Calu3 (cell line): ENCODE measurements at places on chromosomes 7 and 10. TPM values are rescaled to one million over a fixed set of nuclear protein-coding genes. Genes with fewer than 3 reads are reported as not detected.

- DNase-seq: no peak
Measured at GRCh38 chr10:69232736-69233480, 12.8 kb downstream of the HKDC1 start.

GRCh38 chr7:130273933-130274255 lies 7.2 kb downstream of the CPA2 start:
- DNase-seq: no peak

GRCh38 chr10:43203448-43204041 lies 63.3 kb downstream of the RASGEF1A start:
- DNase-seq: no peak

GRCh38 chr7:138880881-138881578 lies 83.0 kb upstream of the ATP6V0A4 start:
- DNase-seq: peak; percentile 65

SPDYE6 gene
- not detected in 2 replicates for total RNA-seq
